NCI-H2081 treated with DMSO at 0.1 percent for 48 hours (cell line): ENCODE measurements at places on chromosomes 3 and 15.

DNA sequence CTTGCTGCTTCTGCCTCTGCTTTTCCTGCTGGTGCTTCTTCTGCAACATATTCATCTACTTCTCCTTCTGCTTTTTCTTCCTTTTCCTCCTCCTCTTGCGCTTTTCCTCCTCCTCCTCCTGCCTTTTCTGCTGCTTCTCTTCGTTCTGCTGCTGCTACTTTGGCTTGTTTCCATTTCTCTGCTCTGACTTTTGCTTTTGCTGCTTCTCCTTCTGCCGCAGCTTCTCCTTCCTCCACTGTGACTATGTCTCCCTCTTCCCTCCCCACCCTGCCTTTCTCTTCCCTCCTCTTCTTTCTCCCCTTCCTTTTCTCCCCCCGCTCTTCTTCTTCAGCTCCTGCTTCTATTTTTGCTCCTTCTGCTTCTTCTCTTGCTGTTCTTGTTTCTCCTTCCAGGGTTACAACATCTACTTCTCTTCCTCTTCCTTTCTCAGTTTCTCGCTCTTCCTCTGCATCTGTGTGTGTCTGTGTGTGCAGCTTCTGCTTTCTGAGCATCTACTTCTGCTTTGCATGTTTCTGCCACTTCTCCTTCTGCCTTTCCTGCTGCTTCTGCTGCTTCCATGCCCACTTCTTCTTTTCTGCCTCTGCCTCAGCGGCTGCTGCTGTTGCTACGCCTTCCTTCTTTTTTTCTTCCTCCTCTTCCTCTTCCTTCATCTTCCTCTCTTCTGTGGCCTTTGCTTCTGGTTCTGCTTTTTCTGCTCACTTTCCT, 51.4 kb downstream of the FAM43A start:
- DNase-seq, result no peak

- no peak for DNase-seq
These were observed 138.2 kb upstream of the CNTN4 start for GRCh38 chr3:1960506-1960905.

- no peak for DNase-seq
These were observed 138.9 kb downstream of the TMCO5A start for GRCh38 chr15:38073178-38073946.

- DNase-seq, result no peak
These were observed 470.2 kb upstream of the TPRG1 start for GRCh38 chr3:188701485-188701969.

GRCh38 chr3:11074451-11074850, 79.8 kb upstream of the HRH1 start:
- DNase-seq, result no peak

DNA sequence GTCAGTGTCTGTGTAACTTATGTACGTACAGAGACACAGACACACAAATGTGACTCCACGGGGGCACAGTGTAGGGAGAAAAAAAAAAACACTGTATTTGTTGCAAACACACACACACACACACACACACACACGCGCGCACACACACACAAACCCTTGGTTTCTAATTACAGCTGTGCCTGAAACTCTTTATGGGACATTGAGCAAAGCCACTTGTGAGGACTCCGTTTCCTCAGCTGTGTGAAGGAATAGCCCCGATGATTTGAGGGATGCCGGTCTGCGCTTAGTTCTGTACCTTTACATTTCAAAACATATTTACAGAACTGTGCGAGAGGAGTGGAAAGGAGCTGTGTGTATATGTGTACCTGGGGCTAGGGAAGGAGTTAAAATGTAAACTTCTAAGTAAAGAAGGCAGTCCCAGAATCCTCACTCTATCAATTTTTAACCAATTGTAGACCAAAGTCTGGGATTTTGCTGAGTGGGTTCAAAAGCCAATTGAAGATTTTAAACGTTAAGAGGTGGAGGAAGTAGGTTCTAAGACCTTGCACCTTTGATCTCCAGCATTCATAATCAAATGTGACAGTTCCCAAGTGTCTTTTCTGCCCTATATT, 5.3 kb upstream of the BCL6 start:
- no peak for DNase-seq

DNA sequence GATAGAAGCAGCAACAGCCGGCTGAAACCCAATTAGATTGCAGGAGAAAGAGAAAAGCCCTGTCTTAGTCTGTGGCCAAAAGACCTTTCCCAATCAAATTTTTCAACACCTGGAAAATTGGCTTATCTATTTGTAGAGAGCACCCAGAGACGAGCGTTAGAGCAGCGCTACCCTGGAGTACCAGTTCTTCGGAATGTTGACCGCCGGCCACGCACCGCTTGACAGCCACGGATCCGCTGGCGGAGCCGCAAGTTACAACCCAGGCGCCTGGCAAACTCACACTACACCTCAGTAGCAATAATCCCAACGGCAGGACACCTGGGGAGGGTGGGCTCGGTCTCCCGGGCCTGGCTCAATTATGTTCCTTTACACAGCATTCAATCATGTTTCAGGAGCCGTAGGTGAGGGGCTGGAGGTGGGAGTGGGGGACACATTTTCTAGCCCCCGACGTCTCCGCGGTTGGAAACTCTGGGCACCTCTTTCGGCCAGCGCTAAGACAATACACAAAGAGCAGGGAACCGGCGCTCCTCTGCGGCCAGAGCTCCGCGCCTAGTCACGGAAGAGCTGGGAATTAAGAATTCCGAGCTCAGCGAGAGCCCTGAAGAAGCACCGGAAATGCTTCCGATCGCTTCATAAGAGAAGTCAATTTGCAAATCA, 1.2 kb downstream of the MB21D2 start:
- no peak for DNase-seq

- no peak for DNase-seq
These were observed 125.7 kb downstream of the TBL1XR1 start for GRCh38 chr3:177071496-177072156.

GRCh38 chr3:159191447-159191846, 389.6 kb downstream of the MFSD1 start:
- no peak for DNase-seq

DNA sequence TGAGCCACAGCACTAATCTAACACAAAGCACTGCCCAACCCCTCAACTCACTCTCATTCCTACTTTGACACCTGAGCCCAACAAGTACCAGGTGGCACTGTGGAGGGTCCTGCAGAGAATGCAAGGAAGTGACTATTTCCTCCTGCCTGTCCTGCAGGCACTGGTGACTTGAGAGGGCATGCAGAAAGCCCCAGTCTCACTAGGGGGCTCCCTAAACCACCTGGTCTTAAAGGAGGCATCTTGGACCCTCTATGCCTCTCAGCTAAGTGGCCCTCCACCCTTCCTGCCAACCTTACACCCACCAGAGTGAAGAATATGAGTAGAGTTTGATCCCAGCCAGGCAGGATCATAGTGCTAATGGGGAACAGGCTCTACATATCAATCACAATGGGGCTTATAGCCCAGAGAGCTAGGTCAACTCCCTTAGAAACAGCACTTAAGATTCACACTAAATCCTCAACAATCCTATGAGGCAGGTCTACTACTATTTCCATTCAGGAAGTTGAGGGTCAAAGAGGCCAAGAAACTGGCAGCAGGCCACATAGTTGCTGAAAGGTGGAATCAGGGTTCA, 15.2 kb downstream of the TRAIP start:
- DNase-seq, result no peak

- DNase-seq, result no peak
These were observed 7.9 kb upstream of the CPNE9 start for GRCh38 chr3:9695746-9696145.

- no peak for DNase-seq
These were observed 63.2 kb downstream of the AKAP13 start for GRCh38 chr15:85443593-85444087.

GRCh38 chr15:77033729-77034671, 36.9 kb downstream of the TSPAN3 start:
- no peak for DNase-seq

DNA sequence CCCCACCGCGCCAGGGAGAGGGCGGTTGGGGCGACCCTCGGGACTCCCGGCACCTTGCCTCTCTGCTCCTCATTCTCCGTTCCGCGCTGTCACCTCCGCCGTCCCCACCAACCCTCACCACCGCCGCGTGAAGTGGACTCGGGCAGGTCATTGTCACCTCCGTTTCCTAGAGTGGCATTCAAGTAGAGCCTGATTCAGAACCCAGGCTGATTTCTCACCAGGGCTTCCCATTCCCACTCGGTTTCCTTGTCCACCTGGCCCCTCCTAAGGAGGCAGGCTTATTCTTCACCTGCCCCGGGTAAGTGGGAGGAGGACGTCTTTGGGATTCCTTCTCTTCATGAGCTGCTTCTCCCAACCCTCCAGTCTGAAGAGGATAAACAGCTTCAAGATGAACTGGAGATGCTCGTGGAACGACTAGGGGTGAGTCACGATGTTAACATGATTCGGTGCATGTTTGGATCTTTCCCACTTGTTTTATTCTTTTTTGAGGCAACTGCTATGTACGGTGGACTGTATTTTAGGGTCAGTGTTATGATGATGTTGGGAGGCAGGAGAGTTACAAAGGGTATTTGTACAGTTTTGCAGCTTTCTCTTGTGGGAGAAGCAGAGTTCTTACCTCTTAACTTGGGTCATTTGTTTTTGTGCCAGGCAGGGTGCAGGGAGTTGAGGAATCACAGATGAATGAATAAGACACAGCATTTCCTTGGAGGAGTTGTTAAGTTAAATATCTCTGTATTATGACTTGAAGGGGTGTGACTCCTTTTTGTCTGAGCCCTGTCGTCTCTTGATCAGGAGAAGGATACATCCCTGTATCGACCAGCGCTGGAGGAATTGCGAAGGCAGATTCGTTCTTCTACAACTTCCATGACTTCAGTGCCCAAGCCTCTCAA, 692 bp downstream of the PSMD2 start:
- DNase-seq, result no peak

DNA sequence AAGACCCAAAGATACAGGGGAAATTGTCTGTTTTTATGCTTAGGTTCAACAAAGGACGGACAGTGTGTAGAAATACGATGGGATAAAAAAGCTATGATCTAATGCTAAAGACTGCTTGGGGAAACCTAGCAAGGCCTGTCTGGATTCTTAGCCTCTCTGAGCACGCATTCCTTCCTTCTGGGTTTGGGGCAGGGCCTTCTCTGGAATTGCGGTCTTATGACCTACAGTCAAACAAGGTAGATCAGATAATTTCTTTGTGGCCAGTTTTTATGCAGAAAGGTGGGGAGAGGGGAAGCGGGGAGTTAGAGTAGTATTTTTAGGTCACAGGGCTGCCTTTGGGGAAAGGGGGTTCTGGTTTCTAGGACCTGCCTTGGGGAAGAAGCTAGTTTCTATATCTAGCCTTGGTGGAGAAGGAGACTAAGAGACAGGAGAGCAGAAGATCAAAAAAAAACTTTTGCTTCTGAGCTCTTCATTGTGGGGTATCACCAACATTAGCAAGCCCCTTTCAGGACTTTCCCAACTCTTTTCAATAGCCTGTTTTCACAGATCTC, 39.1 kb upstream of the LIPC start:
- DNase-seq, result no peak

DNA sequence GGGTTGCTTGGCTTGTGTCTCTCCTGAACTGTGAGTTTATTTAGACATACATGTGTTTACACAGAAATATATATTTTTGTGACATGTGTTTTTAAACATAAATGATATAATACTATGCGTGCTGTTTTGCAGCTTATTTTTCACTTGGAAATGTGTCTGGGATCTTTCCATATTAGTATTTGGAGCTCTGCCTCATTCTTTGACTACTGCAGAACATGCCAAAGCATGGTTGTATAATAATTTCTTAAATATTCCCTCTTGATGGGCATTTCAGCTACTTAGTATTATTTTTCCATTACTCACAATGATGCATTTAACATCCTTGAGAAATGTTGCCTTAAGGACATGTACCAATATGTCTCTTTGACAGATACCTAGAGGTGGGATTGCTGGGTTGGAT, 19.5 kb downstream of the ANAPC13 start:
- no peak for DNase-seq

- DNase-seq, result no peak
These were observed 605.8 kb upstream of the DPPA4 start for GRCh38 chr3:109943181-109943580.

GRCh38 chr3:65706301-65706700, 332.4 kb downstream of the MAGI1 start:
- DNase-seq, result no peak

DNA sequence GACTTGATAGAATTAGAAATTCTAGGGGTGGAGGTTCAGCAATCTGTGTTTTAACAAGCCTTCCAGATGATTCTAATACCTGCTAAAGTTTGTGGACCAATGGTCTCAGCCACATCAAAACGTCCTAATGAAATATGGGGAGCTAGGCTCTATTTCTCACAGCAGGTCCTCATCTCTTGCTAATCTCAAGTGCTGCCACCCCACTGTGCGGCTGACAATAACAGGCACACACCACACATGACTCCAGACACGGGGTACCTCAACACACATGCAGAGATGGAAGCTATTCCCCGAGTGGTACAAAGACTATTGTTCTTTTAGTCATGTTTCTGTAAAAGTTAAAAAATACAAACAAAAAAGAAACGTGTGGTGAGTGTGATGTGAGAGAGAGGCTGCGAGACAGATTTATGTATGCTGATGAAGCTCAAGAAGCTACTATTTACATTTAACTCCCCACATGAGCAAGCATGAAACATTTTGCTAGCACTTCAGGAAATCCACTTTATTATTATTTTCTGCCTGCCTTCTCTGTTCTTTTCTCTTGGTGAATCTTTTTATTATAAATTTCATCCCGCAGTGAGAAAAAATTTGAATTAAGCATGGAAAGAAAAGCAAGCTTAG, 405.6 kb downstream of the MAGI1 start:
- DNase-seq, result no peak

- DNase-seq, result no peak
These were observed 19.0 kb upstream of the DMXL2 start for GRCh38 chr15:51641490-51642130.

DNA sequence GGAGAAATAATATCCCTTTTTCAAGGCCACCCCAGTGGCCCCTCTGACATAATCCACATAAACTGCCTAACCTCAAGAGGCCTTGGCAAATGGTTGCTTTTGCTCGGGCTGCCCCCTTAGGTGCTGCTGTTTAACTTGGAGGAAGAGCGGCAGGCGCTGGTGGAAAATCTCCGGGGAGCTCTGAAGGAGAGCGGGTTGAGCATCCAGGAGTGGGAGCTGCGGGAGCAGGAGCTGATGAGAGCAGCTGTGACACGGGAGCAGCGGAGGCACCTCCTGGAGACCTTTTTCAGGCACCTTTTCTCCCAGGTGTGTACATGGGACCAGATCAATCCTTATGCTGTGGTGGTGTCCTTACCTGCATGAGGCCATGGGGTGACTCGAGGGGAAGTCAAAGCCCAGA, 15.0 kb downstream of the DUOX1 start:
- DNase-seq, result no peak

DNA sequence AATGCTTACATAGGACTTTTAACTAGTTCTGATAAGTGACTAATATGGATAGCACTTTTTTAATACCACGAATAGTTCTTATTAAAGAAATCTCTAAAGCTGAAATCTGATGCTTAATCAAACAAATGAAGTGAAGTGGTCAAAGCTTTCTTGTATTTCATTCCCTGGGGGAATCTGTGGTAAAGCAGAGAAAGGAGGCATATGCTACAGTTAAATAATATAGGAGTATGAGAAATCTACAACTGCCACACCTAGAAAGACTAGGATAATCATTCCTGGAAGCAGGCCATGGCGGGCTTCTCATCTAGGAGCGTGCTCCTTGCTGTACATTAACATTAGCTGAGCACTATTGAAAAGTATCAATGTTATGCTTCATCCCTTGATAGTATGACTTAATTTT, 835.7 kb downstream of the OTOL1 start:
- no peak for DNase-seq

GRCh38 chr3:122132949-122133540, 50.4 kb upstream of the CASR start:
- no peak for DNase-seq
